Dermis blood vessel endothelial cell (primary cell): ENCODE measurements at places on chromosomes 5 and 9.

DNA sequence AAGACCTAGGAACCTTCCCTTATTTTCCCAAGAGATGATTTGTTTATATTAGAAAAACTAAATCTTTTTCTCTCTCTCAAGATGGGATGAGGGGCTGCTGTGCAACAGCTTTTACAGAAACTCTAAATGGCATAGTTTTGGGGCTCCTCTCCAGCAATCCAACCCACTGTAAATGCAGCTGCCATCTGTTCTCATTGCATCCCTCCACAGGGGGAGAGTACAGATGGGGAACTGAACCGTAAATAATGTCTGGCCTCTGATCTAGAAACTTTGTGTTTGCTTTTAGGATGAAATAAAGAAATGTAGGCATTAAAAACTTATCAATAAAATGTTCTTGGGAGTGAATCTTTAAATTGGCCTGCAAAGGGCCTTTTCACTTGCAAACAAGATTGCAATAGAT, 291.4 kb downstream of the MCTP1 start:
- no peak for DNase-seq

GRCh38 chr5:149466457-149466972, 84.7 kb downstream of the CSNK1A1 start:
- peak; percentile 46 for DNase-seq

GRCh38 chr5:66004216-66004615, 77.8 kb downstream of the ERBIN start:
- no peak for DNase-seq

- no peak for DNase-seq
Measured at GRCh38 chr5:68479524-68479923, 264.0 kb downstream of the PIK3R1 start.

- peak; percentile 92 for DNase-seq
Measured at GRCh38 chr9:115591584-115591984, 473.6 kb upstream of the TNC start.

- no peak for DNase-seq
Measured at GRCh38 chr9:110244616-110245015, 11.7 kb downstream of the TXN start.

- DNase-seq: no peak
Measured at GRCh38 chr9:3074247-3074646, 230.4 kb upstream of the PUM3 start.

DNA sequence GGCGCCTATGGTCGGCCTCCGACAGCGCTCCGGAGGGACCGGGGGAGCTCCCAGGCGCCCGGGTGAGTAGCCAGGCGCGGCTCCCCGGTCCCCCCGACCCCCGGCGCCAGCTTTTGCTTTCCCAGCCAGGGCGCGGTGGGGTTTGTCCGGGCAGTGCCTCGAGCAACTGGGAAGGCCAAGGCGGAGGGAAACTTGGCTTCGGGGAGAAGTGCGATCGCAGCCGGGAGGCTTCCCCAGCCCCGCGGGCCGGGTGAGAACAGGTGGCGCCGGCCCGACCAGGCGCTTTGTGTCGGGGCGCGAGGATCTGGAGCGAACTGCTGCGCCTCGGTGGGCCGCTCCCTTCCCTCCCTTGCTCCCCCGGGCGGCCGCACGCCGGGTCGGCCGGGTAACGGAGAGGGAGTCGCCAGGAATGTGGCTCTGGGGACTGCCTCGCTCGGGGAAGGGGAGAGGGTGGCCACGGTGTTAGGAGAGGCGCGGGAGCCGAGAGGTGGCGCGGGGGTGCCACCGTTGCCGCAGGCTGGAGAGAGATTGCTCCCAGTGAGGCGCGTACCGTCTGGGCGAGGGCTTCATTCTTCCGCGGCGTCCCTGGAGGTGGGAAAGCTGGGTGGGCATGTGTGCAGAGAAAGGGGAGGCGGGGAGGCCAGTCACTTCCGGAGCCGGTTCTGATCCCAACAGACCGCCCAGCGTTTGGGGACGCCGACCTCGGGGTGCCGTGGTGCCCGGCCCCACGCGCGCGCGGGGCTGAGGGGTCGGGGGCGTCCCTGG, 561 bp downstream of the DAPK1 start:
- peak; percentile 66 for DNase-seq

DNA sequence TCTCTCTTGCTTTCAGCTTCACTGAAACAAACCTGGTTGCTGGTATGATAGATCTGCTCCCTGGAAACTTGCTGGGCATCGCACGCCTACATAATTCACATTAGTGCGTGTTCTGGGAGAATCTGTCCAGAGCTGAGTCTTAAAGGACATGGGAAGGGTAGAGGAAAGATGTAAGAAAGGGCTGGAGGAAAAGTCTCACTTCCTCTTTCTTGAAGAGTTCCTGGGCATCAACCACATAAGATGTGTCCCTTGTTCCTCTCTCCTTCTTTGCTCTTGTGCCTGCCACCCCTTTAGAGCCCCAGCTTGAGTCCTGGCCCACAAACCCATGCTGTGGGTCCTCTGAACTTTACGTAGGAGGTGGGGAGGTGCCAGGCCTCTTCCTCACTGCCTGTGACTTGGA, 205.3 kb upstream of the PANK3 start:
- no peak for DNase-seq

DNA sequence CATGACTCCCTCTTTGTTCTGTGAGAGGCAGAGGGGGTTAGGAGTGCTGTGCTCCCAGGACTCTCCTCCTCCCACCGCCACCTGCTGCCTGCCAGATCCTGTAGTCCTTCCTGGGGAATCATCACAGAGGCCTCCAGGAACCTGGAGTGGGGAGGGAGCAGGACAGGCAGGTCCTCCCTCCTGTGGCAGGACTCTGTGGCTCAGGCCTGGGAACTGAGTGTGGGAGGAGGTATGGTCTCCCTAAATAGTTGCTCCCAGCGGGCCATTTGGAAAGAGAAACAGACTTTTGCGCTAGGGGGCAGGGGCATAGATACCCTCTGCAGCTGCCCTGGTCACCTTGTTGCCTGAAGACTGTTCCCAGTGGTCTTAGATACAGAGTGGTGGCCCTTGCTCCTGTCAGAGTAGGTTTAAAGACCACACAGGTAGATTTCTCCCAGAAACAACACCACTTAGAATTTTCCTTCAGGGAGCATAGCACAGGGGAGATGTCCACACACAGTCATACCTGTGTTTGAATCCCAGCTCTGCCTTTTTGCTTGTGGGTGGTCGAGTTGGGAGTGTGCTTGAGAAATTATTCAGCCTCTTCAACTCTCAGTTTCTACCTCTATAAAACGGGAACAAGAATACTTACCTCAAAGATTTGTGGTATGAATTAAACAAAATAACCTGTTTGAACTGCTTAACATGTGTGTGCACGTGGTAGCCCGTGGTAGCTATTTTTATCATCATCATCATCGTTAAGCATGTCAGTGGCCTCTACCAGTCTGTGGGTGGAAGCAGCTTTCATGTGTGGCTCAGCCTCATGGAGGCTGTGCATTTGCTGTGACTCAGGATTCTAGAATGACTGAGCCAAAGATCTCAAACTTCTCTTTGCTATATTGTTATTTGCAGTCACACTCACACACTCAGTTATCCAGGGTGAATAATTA, 55.8 kb downstream of the SLC22A5 start:
- peak; percentile 43 for DNase-seq

- DNase-seq: no peak
Measured at GRCh38 chr9:83999141-83999918, 18.7 kb downstream of the RMI1 start.

GRCh38 chr5:174056064-174056847, 10.8 kb downstream of the NSG2 start:
- no peak for DNase-seq

DNA sequence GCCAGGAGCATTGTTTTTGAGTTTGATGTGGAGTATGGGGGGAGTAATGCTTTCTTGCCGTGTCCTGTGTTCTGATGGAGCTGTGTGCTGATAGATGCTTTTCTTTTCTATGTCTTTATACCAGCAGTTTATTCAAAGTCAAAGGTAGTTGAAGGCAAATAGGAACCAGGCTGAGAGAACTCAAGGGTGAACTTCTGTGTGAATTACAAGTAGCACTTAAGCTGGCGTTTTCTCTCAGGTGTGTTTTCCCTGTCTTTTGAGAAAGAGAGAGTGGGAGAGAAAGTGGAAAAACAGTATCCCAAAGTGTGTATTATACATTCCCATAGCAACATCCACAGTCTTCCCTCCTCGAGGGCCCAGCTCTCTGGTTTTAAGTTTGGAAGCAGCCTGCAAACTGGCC, 1.5 kb downstream of the TNFAIP8 start:
- DNase-seq: no peak

- peak; percentile 94 for DNase-seq
Measured at GRCh38 chr9:87516222-87516925, 18.7 kb downstream of the DAPK1 start.

DNA sequence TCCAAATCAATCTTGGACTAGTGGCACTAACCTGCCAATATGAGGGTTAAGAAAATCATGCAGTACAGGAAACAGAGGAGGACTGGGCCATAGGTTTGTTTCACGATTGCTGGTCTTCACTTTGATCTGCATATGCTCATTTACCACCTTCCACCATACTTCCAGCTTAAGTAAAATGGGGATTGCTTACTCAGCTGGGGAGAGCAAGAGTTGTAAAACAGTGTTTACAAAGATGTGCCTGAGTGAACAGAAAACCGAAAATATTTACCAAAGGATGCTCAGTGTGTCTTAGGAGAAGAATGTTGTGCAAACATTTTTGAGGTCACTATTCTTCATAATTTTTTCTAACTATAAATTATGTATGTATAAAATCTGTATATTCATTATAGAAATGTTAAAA, 65.1 kb upstream of the DNAH5 start:
- DNase-seq: no peak

DNA sequence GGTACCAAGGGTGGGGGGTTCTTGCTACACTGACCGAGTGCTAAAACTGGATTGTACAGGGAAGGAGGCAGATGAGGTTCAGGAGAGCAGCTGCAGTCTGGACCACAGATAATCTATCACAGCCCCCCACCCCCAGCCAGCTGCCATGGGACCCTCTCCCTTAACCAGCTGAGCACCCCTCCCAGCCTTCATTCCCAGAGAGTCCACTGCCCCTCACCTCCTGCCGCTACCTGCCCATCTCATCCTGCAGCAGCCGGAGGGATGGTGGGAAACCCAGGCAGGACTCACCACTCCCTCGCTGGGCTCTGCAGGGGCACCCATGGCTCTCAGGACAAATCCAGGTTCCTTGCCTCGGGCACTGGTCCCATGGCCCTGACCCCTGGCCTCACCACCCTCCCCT, 66.7 kb downstream of the MRPL36 start:
- no peak for DNase-seq

GRCh38 chr5:168881427-168882149, 302.4 kb upstream of the PANK3 start:
- no peak for DNase-seq

DNA sequence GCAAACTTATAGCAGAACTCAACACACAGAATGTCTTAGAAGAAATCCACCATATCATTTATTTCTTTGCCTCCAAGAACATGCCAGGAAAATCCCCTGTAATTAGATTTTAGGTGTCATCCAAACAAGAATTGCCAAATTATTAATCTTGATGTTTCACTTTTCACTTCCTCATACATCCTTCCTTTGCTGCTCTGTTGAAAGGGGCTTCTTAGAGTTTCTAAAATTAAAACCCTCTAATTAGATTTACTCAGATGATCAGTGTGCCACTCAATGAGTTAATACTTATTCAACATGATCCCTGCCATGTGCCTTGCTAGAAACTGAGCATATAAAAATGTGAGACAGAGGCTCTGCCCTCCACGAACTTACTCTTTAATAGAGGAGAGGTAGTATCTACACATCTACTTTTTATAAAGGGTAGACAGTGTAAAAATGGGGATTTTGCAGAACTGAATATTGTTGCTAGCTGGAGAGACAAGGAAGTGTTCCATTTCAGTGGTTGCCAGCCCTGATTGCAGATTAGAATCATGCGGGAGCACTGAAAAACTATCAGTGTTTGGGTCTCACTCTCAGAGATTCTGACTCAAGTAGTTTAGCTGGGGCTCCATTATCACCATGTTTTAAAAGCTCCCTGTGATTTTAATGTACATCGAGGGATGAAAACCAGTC, 498.4 kb downstream of the TLE4 start:
- DNase-seq: no peak

- no peak for DNase-seq
Measured at GRCh38 chr5:33795496-33795895, 96.3 kb downstream of the ADAMTS12 start.

DNA sequence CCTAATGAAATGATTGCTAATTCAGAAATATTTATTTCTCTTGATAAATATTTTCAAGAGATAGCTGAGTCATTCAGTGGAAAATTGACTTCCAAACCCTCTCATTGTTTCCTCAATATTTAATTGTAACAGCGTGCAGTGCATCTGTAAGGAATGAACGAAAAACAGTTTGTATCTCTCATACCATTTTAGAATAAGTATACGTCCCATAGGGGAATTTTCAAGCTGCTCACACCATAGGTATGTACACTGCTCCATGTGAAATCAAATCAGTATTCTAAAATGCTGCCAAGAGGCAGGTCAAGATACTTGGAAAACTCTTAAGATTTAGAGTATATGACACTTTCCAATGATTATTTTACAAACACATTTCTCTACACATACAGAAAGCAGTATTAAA, 202.2 kb downstream of the ARL15 start:
- no peak for DNase-seq

DNA sequence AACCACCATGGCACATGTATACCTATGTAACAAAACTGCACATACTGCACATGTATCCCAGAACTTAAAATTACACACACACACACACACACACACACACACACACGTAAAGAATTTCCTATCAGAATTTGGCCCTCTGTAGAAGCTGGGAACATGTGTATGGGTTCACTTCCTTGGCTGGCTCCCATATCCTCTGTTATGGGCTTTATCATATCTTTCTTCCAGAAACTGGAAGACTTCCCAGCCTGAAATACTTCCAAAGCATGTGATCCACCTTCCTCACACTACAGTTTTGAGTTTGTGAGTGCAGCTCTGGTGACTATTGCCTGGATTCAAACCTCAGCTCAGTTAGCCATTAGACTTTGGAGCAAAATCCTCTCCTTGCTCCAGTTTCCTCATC, 78.6 kb upstream of the GDNF start:
- no peak for DNase-seq

DNA sequence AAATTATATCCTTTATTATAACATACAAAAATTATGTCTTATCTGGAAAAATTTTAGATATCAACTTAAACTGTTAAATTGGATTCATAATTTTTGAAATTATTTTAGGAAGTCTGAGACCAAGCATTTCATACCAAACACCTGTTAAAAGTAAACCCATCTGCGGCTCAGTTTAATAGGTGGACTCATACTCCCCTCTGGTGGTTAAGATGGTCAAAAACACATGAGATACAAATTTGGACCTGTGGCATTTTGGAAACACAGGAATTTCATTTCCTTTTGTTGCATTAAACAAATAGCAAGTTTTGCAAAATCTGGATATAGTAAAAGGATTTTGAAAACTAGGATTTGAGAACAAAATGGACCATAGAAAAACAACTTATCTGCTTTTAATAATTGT, 53.7 kb downstream of the RGMB start:
- DNase-seq: peak; percentile 69

DNA sequence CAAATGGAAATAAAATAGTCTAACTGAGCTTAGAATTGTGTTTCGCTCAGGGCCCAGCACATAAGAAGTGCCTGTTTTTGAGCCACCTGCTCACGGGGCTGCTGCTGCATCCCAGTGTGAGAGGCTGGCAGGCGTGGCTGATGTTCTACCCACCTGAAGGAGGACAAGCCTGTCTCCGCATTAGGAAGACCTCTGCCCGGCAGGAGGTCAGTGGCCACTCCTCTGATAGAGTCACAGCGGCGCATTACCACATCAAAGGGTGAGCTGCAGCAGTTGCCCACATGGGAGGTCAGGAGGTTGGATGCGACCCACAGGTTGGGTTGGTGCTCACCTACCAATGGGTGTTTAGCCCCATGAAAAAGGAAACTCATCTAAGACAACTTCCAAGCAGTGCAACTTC, 3.7 kb upstream of the SLC6A7 start:
- no peak for DNase-seq

- no peak for DNase-seq
Measured at GRCh38 chr9:113598883-113599282, 135.4 kb downstream of the RGS3 start.
